MG63 (cell line): ENCODE measurements at places on chromosomes 3 and 15. TPM values are rescaled to one million over a fixed set of nuclear protein-coding genes. Genes with fewer than 3 reads are reported as not detected.
A peak's percentile ranks its signal among the peaks of the same experiment; 100 is the strongest.

DNA sequence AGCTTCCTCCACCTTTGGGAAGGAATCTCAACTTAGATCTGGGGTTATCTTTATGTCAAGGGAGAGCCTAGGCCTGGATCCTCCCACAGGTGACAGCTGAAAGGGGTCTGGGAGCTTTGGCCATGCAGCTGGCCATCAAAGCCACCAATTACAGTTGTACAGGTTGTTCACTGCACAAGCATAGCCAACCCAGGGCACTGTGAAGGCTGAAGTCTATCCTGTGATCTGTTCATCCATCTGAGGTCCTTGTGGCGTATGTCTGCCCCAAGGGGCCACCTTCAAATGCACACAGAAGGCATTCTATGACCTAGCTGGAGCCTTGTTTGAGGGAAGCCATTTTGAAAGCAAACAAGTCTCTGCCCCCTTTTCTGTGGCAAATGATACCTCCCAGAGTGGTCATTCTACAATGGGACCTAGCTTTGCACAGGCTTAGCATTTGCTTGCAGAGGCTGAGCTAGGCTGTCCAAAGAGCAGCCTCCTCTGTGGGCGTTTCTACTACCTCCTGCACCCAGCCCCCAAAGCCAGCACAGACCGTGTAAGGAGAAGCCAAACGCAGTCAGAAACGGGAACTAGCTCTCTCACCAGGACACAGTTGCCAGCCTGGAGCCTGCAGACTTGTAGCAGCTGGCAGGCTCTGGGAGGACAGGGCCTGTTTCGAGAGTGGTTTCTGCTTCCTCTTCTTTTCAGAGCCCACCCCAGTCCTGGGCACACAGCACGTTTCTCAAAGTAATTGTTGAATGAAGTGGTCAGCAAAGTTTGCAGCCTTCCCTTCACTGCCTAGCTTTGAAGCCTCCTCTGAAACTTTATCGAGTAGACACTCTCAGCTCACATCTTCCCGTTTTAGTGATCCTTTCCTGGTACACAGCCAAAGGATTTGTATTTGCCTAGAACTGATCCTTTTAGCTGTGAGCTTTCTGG lies 157.3 kb upstream of the SMAD3 start:
- DNase-seq, result peak; percentile 47

GRCh38 chr3:37907906-37908305 lies 46.2 kb downstream of the CTDSPL start:
- no peak for DNase-seq

DNA sequence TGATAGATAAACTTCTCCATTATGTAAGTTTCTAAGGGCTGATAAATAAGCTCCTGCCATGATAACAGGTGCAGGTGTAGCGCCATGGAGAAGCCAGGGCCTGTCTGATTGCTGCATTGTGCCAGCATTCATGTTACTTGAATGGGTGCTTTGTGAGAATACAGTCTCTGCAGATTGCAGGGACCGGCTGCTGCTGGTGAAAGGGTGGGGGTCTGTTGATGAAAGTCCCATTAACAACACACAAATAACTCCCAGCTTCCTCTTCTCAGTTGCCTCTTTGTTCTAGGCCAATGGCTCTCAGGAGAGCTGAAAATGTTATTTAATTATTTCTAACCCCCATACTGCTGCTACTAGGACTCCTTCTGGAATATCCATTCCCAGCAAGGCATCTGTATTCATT lies 77.2 kb downstream of the RTP4 start:
- DNase-seq, result no peak

The CFAP91 gene
- 0.47 and 1.1 TPM in 2 replicates for total RNA-seq

DNA sequence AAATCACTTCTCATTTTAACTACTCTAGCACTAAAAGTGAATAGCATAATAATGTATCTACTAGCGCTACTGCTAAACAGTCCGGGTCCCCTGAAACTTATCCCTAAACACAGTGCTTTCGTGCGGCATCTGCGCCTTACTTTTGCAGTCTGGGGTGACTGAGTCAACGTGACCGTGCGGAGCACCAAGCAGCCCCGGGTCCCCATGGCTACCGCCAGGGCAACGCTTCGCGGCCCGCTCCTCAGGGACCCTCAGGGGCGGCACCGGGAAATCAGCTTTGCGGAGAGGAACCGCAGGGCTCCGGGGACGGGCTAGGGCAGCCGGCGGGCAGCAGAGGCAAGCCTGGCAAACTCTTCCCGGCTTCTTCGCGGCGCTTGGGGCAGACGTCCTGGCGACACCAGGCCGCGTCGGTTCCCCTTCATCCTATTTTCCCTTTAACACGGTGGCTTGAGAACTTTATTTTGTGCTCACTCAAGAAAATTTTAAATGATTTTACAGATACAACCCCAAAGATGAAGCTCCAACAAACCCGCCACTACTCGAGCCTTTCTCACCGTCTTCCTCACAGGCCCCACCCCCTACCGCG lies 757 bp upstream of the DIPK2A start:
- DNase-seq, result peak; percentile 72

The GANC gene
- 2.1 and 7.4 TPM in 2 replicates for total RNA-seq

DNA sequence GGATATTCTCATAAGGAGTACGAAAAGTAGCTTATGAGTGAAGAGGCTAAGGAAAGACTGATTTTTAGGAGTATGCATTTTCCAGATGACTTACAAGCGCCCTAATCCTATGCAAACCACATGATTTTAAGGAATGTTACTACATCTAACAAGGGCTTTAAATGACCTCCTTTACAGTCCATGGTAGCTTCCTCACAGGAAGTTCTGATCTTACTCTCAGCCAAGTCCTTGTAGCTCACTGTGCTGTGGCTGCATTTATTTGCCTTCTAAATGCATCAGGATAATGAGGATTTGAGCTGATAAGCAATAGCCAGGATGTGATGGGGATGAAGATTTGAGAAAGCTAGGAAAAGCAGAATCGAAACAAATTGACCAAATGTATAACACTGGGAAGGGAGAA lies 896.0 kb downstream of the MCTP2 start:
- DNase-seq, result no peak

DNA sequence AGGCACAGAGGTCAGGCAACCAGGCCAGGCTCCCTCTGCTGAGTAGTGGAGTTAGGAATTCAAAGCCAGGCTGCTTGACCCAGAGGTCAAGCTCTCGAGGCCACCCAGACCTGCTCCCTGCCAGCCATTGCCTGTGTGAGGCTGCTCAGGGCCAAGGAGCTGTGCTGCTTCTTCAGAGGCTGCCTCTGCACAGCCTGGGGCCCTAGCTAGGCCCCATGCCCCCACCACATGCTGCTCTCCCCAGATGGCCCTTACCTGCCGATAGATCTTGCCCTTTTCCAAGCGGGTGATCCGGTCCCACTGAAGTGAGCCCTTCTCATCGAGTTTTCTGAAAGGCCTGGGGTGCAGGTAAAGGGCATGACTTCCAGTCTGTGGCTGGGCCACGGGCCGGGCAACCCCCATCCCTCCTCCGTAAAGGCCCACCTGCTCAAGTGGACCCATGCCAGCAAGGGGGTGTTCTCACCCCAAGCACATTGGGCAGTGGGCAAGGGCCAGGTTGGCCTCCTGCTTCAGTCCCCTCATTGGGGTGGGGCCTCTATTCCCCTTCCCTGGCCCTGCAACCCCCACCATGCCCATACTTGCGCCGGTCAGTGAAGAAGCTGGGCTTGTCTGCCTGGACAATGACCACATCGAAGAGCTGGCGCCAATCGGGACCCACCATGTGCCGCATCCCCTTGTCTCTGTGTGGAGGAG lies 6.5 kb downstream of the NT5DC2 start:
- DNase-seq, result peak; percentile 52

GRCh38 chr15:39413558-39413957 lies 167.3 kb upstream of the THBS1 start:
- DNase-seq, result no peak

The CGGBP1 gene
- 4.7 and 4.8 TPM in 2 replicates for total RNA-seq

DNA sequence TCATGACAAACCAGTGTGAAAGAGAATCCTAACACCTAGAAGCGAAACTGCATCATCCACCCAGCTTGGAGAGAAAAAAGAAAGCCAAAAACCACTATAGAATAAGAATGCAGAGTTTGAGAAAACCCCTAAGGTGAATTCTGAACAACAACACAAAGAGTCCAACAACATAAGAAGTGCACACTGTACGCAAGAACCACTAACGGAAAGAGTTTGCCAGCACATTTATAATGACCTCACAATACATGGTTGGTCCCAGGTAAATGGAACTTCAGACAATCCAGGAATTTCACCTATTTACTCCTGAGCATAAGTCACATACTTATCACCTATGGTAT lies 128.3 kb upstream of the BHLHE40 start:
- DNase-seq, result no peak

GRCh38 chr3:110383356-110383755 lies 688.3 kb upstream of the NECTIN3 start:
- DNase-seq, result no peak

DNA sequence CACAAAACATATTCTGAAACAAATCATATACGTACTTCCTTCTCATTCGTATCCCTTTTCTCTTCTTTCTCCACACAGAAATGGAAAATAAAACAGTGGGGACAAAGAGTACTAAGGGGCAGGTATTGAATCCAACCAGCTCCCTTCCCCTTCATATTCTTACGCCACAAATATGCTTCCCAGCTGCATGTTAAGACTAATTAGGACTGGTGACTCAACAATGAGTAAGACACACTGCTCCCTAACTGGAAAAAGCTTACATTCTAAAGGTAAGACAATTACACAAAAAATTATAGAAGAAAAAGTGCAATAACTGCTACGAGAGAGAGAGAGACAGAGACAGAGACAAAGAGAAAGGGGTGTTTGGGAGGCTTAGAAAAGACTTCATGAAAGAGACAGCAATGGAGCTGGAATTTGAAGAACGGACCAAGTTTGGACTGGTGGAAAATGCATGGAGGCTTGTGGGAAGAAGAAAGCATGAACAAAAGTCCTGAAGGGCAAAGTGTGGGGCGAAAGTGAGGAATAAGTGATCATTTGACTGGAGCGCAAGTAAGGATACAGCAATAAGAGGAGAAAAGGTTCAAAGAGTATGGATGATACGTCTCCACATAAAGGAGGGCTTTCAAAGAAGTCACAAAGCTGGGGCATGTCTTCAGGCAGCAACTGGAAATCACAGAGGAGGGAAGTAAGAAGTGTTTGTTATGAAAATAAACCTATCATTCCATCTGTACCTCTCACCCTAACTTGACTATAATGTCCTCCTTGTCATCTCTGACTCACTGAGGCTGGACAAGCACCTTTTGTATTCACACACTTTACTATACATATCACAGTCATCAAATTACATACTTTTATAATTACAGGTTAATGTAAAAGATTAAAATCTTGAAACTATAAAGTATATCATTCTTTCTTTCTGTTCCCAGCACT lies 49.2 kb downstream of the RYK start:
- no peak for DNase-seq

The PPP2R3A gene
- 10.3 and 11.3 TPM in 2 replicates for total RNA-seq

DNA sequence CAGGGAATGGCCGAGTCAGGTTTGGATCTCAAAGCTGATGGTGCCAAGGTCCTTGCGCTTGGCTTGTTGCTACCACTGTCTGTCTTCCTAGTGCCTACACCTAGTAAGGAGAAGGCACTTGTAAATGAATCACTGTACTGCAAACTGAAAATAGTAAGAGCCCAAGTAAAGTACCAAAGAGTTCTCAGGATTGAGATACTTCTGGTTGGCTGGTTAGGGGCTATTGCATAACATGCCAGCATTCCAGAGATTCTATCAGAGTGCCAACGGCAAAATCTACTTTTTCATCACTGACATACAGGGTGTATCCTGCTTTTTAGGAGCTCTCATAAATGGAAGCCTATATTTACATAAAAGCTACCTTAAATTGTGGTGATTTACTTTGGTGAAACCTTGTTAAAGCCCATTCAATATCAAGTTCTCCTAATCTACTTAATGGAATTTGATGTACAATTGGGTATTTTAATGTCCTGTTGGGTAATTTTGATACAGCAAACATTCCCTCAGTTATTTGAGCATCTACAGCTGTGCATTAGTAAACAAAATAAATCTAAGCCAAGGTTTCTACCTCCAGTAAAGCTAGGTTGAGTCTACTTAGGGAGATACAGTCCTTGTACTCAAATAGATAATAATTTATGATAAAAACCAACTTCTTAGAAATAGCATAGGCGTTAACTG lies 30.7 kb upstream of the CHD2 start:
- DNase-seq, result peak; percentile 18

The SEMA5B gene
- total RNA-seq, result not detected in 2 replicates

- no peak for DNase-seq
These were observed 151.2 kb downstream of the MYRIP start for GRCh38 chr3:39960515-39961191.

GRCh38 chr15:48603123-48603500 lies 42.4 kb downstream of the FBN1 start:
- no peak for DNase-seq

The LMAN1L gene
- total RNA-seq, result not detected in 2 replicates

DNA sequence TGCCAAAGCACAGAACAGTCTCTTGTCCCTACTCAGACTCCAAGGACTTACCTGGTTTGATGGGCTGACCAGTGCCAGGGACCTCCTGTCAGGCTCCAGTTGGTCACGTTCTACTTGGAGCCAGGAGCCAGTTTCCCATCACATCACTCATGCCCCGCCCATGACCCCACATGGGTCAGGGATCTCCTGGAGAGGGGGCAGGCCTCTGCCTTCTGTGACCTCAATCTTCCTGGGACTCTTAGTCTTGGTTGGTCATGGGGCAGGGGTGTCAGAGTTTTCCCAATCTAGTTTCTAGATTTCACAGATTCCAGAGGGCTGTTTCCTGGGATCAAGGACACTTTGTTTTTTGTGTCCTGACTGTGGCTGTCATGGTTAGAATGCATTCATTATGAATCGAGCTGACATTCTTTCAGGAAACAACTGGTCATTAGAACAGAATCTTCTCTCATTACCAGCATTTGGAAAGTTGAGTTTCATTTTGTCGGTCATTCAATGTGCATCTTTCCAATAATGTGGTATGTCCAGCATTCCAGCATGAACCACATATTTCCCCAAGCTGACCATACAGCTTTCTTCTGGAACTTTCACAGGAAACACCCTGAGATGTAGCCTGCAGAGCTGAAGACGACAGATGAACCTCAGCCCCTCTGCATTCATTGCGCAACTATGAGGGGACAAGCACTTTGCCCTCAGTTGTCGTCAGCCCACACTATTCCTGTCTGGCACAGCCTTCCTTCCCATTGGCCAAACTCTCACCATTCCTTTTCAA lies 19.8 kb downstream of the CYP19A1 start:
- DNase-seq, result no peak

The ROPN1B gene
- total RNA-seq, result not detected in 2 replicates

The PPM1L gene
- total RNA-seq, result not detected in 2 replicates

GRCh38 chr15:78306176-78306774 lies 6.9 kb upstream of the SKIC8 start:
- peak; percentile 39 for DNase-seq

GRCh38 chr3:177802151-177802900 lies 605.0 kb upstream of the TBL1XR1 start:
- DNase-seq, result peak; percentile 70

The GRK7 gene
- not detected in 2 replicates for total RNA-seq

DNA sequence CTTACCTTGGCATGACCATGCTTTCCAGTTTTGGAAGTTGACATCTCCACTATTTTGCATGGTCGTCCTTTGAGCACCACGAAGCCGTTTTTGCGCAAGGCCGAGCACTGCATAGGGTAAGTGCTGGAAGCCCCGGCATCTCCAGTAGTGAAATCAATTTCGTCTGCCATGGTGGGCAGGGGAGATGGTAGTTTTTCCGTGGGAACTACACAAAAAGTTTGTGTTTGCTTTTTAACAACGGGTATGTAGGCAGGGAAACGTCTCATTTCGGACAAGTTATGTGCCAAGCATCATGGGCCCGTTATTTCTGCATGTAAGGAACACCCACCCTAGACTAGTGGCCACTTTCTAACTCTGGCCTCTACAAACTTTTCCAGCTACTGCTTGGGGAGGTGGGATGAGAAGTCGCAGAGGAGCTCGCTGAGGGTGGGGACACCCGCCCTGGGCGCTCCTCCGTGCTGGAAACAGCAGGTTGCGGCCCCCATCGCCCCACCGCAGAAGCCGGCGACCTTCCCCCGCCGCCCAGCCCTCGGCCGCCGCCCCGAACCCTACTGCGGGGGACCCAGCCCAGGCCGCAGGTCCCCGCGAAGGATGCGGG lies 701 bp downstream of the EIF5A2 start:
- DNase-seq, result peak; percentile 31

The GLDN gene
- 0.30 and 0.67 TPM in 2 replicates for total RNA-seq
